ENCODE measurements at places on chromosomes 13 and 19. TPM values are rescaled to one million over a fixed set of nuclear protein-coding genes. Genes with fewer than 3 reads are reported as not detected.
A peak's percentile ranks its signal among the peaks of the same experiment; 100 is the strongest.

DNA sequence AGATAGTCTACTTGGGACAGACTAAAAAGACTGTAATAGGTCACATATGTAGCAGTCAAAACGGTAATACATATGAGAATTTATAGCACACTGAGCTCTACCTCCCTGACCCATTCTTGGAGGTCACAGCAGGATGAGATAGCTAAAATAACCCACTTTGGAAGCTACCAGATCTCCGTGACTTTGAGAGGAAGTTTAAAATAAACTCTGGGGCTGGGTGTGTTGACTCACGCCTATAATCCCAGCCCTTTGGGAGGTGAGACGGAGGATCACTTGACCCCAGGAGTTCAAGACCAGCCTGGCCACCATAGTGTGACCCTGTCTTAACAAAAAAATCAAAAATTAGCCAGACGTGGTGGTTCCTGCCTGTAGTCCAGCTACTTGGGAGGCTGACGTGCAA, 45.3 kb downstream of the DHRS12 start:
- no peaks in the 10 kb centered on the region for H3K27me3 ChIP-seq
- peaks cover 10% of the 10 kb centered on the region for H3K36me3 ChIP-seq
- H3K4me3 ChIP-seq: no peak overlapping the region
- no peak for DNase-seq
- H3K4me1 ChIP-seq: peaks cover 9% of the 10 kb centered on the region

DNA sequence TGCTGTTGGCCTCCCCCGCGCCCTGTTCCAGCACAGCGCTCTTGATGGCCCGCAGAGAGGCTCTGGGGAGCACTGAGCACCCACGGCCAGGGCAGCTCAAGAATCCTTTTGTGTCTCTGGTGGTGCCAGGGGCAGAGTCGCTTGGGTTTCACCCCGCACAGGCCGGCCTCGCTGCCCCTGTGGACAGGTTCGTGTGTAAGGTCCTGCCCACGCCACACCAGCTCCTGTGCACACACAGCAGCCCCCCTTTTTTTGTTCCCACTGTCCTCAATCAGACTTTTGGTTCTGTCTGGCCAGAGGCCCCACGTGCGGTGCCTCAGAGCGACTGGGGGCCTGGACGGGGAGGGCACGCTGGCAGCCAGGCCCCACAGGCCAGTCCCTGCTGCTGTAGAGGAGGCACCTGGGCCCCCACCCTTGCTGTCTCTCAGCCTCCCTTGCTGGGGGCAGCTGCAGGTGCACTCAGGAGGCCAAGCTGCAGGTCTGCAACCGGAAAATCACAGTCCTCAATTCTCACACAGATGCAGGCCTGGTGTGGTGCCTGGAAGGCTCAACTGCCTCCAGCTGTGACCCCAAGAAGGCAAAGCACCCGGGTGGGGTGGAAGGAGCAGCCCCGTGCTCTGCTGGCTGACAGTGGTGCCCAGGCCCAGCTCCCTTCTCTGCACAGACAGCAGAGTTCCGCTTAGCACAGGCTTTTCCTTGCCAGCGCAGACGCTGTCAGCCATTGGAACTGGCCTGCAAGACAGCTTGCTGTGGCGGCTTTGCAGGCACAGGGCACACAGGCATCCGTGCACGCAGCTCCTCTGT, 12.6 kb upstream of the F7 start:
- peaks cover 2% of the 10 kb centered on the region for H3K36me3 ChIP-seq
- no peak for DNase-seq
- no peaks in the 10 kb centered on the region for H3K27me3 ChIP-seq
- no peak overlapping the region for H3K27ac ChIP-seq

DNA sequence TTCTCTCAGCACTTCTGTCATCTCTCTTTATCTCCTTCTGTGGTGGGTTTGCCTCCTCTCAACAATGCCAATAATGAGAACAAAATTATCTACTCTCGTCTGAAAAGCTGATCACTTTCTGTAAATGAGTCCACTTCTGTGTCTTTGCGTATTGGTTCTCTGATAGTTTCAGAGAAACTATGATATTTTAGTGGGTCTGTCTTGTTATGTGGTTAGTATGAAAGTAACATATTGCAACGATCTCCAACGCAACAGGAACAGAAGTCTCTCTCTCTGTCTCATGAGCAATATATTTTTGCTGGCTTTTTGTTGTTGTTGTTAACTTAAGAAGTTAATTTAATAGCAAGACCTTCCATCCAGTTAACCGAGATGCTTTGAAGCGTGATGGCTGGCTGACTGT, 47.8 kb upstream of the SLITRK6 start:
- H3K36me3 ChIP-seq: peaks cover 11% of the 10 kb centered on the region
- no peak overlapping the region for H3K4me3 ChIP-seq
- no peaks in the 10 kb centered on the region for H3K4me1 ChIP-seq
- DNase-seq: no peak
- H3K27ac ChIP-seq: no peak overlapping the region
- no peaks in the 10 kb centered on the region for H3K27me3 ChIP-seq

- no peak overlapping the region for H3K27ac ChIP-seq
- no peaks in the 10 kb centered on the region for H3K4me1 ChIP-seq
- peaks cover 3% of the 10 kb centered on the region for H3K36me3 ChIP-seq
- peaks cover 5% of the 10 kb centered on the region for H3K27me3 ChIP-seq
- DNase-seq: no peak
Observed at GRCh38 chr13:34833562-34834182, 108.4 kb upstream of the NBEA start.

DNA sequence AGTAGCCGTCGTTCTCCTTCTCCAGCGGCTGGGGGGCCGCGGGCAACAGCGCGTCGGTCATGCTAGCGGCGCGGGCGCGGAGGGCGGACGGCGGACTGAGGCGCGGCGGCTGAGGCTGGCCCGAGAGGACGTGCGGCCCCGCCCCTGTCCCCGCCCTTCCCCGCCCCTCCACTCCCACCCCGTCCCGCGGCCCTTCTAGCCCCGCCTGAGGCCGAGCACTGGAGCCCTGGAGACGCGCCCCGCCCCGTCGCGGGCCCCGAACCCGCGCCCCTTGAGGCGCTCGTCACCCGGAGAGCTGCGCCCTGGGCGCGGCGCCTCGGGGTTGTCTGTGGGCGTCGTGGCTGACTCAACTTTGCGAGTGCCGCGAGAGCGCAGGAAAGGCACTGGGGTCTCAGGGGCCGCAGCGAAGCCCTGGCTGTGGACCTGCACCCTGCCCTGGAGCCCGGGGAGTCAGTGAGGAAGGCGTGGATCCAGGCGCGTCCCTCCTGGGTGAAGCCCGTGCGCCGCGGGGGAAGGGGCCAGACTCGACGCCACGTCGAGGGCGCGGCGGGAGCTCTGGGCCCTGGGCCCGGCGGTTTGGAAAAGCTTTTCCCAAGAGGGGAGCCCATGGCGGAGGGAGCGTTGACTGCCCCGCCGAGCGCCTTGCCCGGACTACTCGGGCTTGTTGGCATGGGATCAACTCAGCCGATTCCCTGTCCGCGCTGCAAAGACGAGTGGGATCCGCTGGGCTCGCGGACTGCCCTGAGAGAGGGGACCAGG, at the start of gene RHPN2:
Gene RHPN2 (minus strand): TSS at position 97 of the 759 bp plus-strand sequence. CDS start 36 bp downstream, at position 61.
- peak within 1 kb of the TSS; percentile 73 for H3K27ac ChIP-seq
- peaks cover 8% of the 10 kb centered on the region for H3K4me1 ChIP-seq
- H3K27me3 ChIP-seq: peaks cover 20% of the 10 kb centered on the region
- DNase-seq: peak; percentile 66
- no peaks in the 10 kb centered on the region for H3K36me3 ChIP-seq
- H3K4me3 ChIP-seq: peak within 1 kb of the TSS; percentile 82

GRCh38 chr19:51749979-51750378, 1.7 kb downstream of the FPR1 start:
- no peaks in the 10 kb centered on the region for H3K36me3 ChIP-seq
- DNase-seq: no peak
- H3K27me3 ChIP-seq: no peaks in the 10 kb centered on the region

DNA sequence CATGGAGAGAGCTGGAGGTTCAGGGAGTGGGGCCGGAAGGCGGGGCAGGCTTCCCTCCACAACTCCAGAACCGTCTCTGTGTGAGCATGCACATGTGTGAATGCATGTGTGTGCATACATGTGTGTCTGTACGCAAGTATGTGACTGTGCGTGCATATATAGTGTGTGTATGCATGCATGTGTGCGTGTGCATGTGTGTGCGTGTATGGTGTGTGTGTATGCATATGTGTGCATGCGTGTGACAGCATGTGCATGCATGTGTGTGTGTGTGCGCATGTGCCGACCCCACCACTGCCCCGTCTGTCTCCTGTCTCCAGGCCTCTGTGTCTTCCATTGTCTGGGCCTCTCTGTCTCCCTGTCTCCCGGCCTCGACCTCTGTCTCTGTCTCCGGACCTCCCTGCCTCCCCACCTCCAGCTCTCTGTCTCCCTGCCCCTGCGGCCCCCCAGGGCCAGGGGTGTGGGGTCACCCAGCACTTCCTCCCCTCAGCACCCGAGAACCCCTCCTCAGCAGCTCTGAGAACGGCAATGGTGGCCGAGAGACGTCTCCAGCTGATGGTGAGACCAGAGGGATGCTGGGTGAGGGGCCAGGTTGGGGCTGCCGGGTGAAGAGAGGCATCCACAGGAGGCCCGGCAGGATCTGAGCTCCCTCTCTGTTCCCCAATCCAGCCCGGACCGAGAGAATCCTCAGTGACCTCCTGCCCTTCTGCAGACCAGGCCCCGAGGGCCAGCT, 22.5 kb downstream of the ARHGEF1 start:
- H3K4me1 ChIP-seq: no peaks in the 10 kb centered on the region
- H3K27me3 ChIP-seq: peaks cover 15% of the 10 kb centered on the region
- no peak overlapping the region for H3K27ac ChIP-seq
- no peak for DNase-seq

DNA sequence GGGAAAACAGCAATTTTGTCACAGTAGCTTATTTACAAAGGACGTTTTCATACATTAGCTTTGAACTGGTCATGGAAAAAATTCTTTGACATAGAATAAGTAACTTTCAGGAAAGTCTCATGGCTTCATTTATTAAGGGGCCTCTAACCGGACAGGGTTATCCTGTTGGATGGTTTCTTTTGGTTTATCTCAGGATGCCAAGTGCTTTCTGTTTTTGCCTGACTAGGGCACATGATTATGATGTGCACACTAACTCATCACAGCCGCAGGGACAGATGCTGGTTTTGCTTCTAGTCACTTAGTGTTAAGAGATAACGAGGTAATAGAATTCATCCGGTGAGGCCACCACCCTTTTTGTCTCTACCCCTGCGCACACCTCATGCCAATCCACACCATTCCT, 53.0 kb downstream of the TGDS start:
- H3K27ac ChIP-seq: no peak overlapping the region
- H3K4me1 ChIP-seq: peaks cover 13% of the 10 kb centered on the region
- peaks cover 6% of the 10 kb centered on the region for H3K27me3 ChIP-seq

DNA sequence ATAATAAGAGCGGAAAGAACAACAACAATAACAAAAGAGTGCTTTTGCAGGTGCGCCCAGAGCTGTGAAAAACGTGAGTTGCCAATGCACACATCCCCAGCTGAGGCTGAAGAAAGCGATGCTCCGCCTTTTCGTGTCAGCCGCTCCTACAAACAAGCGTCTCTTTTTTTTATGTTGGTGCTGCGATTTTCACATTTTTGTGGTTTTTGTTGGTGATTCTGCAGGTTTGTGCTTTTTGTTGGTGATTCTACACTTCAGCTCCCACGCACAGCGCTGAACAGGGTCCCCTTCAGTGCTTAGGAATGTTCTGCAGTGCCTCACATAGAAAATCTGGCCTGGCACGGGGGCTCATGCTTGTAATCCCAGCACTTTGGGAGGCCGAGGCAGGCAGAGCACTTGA, 7.3 kb upstream of the SBK3 start:
- H3K27ac ChIP-seq: peak overlapping the region; percentile 88
- H3K36me3 ChIP-seq: no peaks in the 10 kb centered on the region
- peaks cover 10% of the 10 kb centered on the region for H3K27me3 ChIP-seq
- H3K4me3 ChIP-seq: peak overlapping the region; percentile 16

GRCh38 chr13:67062160-67062559, 168.0 kb downstream of the PCDH9 start:
- no peak overlapping the region for H3K4me3 ChIP-seq
- H3K36me3 ChIP-seq: no peaks in the 10 kb centered on the region
- H3K27ac ChIP-seq: peak overlapping the region; percentile 54
- no peaks in the 10 kb centered on the region for H3K27me3 ChIP-seq
- DNase-seq: no peak
- peaks cover 6% of the 10 kb centered on the region for H3K4me1 ChIP-seq

GRCh38 chr19:23799321-23799720, 40.6 kb upstream of the ZNF681 start:
- H3K4me3 ChIP-seq: no peak overlapping the region
- peaks cover 21% of the 10 kb centered on the region for H3K36me3 ChIP-seq
- H3K27me3 ChIP-seq: no peaks in the 10 kb centered on the region
- H3K4me1 ChIP-seq: peaks cover 19% of the 10 kb centered on the region

- H3K4me1 ChIP-seq: peaks cover 2% of the 10 kb centered on the region
- no peak overlapping the region for H3K27ac ChIP-seq
- peaks cover 2% of the 10 kb centered on the region for H3K36me3 ChIP-seq
- H3K4me3 ChIP-seq: no peak overlapping the region
- no peak for DNase-seq
- no peaks in the 10 kb centered on the region for H3K27me3 ChIP-seq
Observed at GRCh38 chr13:105788530-105788929, 746.9 kb downstream of the EFNB2 start.

DNA sequence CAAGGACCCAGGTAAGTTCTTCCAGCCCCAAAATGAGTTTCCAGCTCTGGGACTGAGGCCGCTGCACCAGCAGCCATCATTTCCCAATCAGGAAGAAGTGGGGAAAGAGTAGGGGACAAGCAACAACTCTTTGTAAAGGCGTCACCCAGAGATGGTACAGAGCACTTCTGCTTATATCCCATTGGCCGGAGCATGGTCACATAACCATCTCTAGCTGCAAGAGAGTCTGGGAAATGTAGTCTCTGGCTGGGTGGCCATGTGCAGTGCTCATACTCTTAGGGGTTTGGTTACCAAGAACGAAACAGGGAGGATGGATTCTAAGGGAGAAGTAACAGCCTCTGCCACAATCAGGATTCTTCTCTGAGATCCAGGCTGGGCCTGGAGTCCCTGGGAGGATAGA, 26.3 kb downstream of the CKM start:
- DNase-seq: no peak
- H3K27ac ChIP-seq: no peak overlapping the region
- H3K4me3 ChIP-seq: no peak overlapping the region
- no peaks in the 10 kb centered on the region for H3K4me1 ChIP-seq
- no peaks in the 10 kb centered on the region for H3K27me3 ChIP-seq
- H3K36me3 ChIP-seq: peaks cover 56% of the 10 kb centered on the region

GRCh38 chr19:55251341-55252081, 7.3 kb downstream of the PPP6R1 start:
- no peaks in the 10 kb centered on the region for H3K36me3 ChIP-seq
- H3K4me3 ChIP-seq: no peak overlapping the region
- DNase-seq: no peak
- H3K4me1 ChIP-seq: peaks cover 18% of the 10 kb centered on the region
- H3K27me3 ChIP-seq: no peaks in the 10 kb centered on the region
- no peak overlapping the region for H3K27ac ChIP-seq

- H3K27ac ChIP-seq: peak overlapping the region; percentile 95
- H3K27me3 ChIP-seq: peaks cover 2% of the 10 kb centered on the region
- H3K4me3 ChIP-seq: peak overlapping the region; percentile 96
- H3K4me1 ChIP-seq: peaks cover 23% of the 10 kb centered on the region
Observed at GRCh38 chr19:49488863-49489537, 1.6 kb downstream of the RPL13A start.

Gene ERCC5
- total RNA-seq: 46.6 TPM

Gene CGB5
- total RNA-seq: 5.7 TPM

Gene DENND1C
- total RNA-seq: 0.63 TPM

Gene ZNF415
- total RNA-seq: 13.1 TPM

Gene ZSCAN4
- total RNA-seq: not detected
